ENCODE measurements at places on chromosomes 6 and 20.
A peak's percentile ranks its signal among the peaks of the same experiment; 100 is the strongest.

DNA sequence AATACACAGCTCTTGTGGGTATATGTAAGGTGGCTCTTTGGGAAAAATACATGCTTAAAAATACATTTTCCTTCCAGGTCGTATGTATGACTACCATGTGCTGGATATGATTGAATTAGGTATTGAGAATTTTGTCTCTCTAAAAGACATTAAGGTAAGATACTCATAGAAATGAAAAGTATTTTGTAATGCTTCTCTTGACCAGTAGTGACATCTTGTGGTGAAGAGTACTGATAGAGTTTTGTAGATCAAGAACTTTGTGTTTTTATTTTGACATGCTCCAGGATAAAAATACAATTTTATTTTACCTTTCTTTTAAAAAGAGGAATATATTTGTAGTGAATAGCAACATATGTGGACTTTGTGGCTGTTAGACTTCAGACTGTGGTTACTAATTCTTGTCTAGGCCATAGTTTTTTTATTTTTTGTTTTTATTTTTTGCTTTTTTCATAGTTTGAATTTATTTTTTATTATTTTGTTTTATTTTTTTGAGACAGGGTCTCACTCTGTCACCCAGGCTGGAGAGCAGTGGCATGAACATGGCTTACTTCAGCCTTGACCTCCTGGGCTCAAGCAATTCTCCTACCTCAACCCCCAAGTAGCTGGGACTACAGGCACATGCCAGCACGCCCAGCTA lies 17.9 kb downstream of the RPF2 start:
- DNase-seq, result no peak

GRCh38 chr6:31888276-31889258 lies 8.9 kb downstream of the EHMT2 start:
- DNase-seq, result peak; percentile 68

GRCh38 chr6:20757761-20758160 lies 223.5 kb downstream of the CDKAL1 start:
- DNase-seq, result no peak

DNA sequence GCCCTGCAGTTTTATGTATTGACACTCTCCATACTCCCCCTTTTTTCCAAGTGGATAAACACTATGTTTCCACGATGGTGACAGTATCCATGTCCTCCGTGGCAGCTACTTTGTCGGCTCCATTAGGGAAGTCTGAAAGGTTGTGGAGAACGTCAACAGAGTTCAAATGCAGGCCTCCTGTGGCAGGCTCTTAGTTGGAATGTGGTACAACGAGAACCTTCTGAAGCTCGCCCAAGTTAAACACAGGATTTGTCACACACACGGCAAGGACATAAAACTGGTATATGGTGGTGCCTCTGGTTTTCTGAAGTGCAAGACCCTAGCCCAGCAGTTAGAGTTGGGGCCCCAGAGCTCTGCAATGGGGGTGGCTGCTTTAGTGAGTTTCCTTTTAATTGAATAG lies 187.0 kb upstream of the TAB2 start:
- DNase-seq, result no peak

- DNase-seq, result no peak
Observed at GRCh38 chr6:128443553-128443952, 76.8 kb downstream of the PTPRK start.

GRCh38 chr6:93327857-93328256 lies 91.5 kb downstream of the EPHA7 start:
- DNase-seq, result no peak

GRCh38 chr6:15431762-15432483 lies 186.1 kb downstream of the JARID2 start:
- no peak for DNase-seq

DNA sequence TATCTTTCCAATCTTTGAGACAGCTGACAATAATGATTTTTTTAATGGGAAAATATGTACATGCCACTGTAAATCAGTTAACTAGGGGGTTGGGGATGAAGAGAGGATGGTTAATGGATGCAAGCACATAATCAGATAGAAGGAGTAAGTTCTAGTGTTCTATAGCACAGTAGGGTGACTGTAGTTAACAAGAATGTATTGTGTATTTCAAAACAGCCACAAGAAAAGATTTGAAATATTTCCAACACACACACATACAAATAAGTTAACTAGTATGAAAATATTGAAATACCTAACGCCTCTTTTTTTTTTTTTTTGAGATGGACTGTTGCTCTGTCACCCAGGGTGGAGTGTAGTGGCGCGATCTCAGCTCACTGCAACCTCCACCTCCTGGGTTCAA lies 153.4 kb upstream of the SALL4 start:
- no peak for DNase-seq

DNA sequence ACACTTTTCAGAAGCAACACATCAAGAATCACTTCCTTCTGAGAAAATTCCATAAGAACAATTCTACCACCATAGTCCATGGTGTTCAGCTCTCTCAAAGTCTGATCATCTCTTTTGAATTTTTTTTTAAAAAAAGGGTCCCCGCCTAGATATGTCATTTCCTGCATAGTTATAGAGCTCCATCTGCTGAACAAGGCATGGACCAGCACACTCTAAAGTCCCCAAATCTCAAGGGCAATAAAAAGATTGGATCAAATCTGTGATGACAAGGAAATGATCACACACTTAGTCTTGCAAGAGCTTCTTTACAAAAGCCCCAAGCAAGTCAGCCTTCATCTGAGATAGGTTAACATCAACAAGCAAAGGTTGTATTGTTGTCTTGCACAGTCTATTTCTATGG lies 100.7 kb upstream of the STMND1 start:
- DNase-seq, result no peak

DNA sequence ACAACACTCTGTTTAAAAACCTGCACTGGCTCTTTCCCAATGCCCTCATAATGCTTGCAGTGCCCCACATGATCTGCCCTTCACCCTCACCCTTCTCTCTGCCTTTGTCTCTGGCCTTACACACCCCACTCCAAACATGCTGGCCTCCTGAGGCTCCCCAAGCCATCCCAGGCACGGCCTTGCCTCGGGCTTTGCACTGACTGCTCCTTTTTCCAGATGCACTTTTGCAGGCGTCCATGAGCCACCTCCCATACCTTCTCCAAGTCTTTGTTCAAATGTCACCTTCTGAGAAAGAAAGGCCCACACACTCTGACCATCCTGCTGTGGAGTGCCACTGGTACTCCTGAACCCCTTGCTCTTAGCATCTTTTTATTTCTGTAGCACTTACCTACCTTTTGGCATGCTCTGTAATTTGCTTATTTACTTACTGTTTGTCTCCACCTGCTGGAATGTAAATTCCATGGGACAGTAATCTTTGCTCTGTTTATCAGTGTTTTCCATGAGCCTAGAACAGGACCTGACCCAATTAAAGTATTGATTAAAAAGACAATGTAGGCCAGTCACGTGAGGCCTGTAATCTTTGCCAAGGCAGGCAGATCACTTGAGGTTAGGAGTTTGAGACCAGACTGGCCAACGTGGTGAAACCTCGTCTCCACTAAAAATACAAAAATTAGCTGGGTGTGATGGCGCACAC lies 30.7 kb downstream of the GFRA4 start:
- DNase-seq, result no peak

- no peak for DNase-seq
Observed at GRCh38 chr6:65979120-65979519, 272.1 kb upstream of the EYS start.

GRCh38 chr6:75794954-75795739 lies 46.1 kb downstream of the MYO6 start:
- no peak for DNase-seq

GRCh38 chr6:163324326-163324687 lies 90.2 kb upstream of the QKI start:
- DNase-seq, result no peak

GRCh38 chr6:118935978-118936703 lies 1.2 kb upstream of the MCM9 start:
- DNase-seq, result no peak

GRCh38 chr6:157045831-157046454 lies 268.8 kb downstream of the ARID1B start:
- no peak for DNase-seq

- DNase-seq, result no peak
Observed at GRCh38 chr6:123527406-123527805, 109.3 kb downstream of the TRDN start.

- DNase-seq, result no peak
Observed at GRCh38 chr6:13099771-13100170, 228.6 kb downstream of the TBC1D7 start.

- no peak for DNase-seq
Observed at GRCh38 chr20:32751702-32752457, 8.6 kb upstream of the COMMD7 start.

GRCh38 chr20:828987-829386 lies 4.5 kb upstream of the FAM110A start:
- DNase-seq, result no peak

GRCh38 chr6:139919107-139920026 lies 544.9 kb upstream of the CITED2 start:
- DNase-seq, result no peak

GRCh38 chr6:170489836-170490235 lies 63.3 kb downstream of the PSMB1 start:
- DNase-seq, result no peak

GRCh38 chr6:43952746-43953145 lies 174.5 kb downstream of the MRPL14 start:
- no peak for DNase-seq

GRCh38 chr20:6811262-6812035 lies 44.0 kb downstream of the BMP2 start:
- DNase-seq, result no peak

- DNase-seq, result no peak
Observed at GRCh38 chr6:2034256-2034655, 211.1 kb downstream of the GMDS start.

DNA sequence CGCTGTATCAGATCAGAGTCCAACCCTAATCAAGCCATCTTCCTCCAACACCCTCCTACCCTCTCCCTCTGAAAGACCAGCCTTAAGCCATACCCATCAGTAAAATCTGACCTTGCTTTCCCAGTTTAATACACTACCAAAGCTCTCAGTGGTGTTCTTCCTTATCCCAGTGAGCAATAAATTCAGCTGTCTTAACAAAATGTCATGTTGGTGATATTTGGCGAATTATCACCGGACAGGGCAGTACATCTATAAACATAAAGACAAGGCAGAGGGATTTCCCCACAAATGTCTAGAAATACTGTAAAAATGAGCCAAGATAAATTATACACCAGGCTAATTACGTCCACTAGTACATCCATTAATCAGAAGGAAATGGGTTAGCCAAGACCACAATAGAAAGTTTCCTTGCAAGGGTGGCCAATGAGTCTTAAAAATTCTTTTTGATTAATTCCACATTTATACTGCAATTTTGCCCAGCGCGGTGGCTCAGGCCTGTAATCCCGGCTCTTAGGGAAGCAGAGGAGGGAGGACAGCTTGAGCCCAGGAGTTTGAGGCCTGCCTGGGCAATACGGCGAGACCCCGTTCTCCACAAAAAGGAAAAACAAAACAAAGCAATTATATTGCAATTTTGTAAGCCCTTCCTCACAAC lies 905 bp downstream of the RARS2 start:
- no peak for DNase-seq

DNA sequence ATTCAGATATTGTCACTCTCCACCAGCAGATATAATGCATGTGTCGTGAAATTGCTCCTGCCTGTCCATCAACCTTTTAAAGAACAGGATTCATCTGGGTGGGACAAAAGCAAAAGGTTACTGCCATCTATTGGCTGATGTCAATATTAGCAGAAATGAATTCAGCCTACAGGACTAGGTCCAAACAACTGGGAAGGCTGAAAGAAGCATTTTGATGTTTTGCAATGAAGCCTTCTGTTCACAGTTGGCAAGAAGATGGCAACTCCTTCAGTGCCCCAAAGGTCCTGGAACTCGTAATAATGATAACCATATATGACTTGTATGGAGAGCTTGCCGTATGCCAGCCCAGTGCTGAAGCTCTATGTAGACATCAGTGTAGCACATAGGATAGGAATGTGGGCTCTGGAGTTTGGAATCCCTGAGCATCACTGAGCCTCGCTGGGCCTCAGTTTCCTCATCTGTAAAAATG lies 7.5 kb downstream of the BCAS1 start:
- DNase-seq, result no peak

- DNase-seq, result no peak
Observed at GRCh38 chr20:51091406-51092195, 68.7 kb upstream of the KCNG1 start.

DNA sequence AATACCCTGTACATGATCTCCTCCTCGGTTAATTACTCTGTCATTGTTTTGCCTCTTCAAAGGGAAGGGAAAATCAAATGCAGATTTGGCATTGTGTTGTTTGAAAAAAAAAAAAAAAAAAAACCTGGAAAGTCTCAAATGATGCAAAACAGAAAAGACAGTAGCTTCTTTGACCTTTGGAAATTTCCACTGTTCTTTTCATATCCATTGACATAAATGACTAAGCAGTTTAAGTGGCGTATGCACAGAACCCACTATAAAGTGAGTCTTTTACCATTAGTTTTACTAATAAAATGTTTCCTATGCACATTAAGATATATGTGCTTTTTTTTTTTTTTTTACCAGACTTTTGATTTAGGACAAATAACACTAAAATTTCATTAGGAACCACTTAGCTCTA lies 704.3 kb downstream of the TFAP2A start:
- no peak for DNase-seq

- no peak for DNase-seq
Observed at GRCh38 chr6:140156131-140156530, 781.7 kb upstream of the CITED2 start.

DNA sequence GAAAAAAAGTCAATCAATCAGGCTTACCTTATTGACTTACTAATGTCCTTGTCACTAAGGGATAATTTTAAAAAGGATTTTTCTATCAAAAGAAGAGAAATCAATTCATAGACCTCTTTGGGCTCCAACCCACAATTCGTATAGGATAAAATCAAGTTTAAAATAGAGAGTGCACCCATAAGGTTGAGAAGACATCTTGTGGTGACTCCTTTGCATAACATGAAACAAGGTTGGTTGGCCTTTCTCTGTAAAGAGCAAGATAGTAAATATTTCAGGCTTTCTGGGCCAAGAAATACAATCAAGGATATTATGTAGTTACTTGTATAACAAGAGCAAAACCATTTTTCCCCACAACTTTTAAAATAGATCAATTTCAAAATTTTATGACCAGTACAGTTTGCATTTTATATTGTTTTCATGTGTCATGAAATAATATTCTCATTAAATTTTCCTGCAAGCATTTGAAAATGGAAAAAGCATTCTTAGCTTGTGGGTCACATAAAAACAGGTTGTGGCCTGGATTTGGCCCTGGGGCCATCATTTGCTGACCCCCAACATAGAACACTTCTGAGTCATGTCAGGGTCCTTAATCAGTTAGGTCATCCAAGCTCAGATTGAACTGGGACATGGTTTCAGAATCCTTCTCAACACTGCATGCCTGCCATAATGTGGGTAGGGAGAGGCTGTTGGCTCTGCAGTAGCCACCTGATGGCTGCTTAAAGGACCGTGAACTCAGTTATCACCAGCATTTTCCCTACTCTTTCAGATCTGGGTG lies 76.7 kb downstream of the MYB start:
- DNase-seq, result no peak

GRCh38 chr6:143959927-143960326 lies 48.1 kb downstream of the PLAGL1 start:
- no peak for DNase-seq

- peak; percentile 33 for DNase-seq
Observed at GRCh38 chr20:33554914-33555420, 65.1 kb downstream of the CBFA2T2 start.

Data from GM12892 (cell line).